ENCODE measurements at places on chromosomes 12 and 14.

- DNase-seq, result no peak
Measured at GRCh38 chr12:116455540-116456329, 103.4 kb upstream of the MAP1LC3B2 start.

DNA sequence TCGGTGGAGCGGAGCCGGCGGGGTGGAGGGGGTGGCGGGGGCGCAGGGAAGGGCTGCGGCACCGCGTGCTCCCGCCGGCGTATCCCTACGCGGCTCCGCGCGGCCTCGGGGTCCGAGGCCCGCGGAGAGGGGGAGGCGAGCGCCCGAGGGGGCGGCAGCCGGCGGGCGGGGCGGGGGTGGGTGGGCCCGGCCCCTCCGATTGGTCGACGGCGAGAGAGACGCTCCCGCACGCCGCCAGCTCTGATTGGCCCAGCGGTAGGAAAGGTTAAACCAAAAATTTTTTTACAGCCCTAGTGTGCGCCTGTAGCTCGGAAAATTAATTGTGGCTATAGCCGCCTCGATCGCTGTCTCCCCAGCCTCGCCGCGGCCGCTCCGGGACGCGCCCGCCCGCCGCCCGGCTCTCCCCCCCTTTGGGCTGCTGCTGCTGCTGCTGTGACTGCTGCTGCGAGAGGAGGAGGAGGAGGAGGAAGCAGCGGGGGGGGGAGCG lies at the start of gene FOXG1:
TSS of gene FOXG1 (plus strand) at position 319 of the 487 bp plus-strand sequence. CDS start 493 bp downstream, outside the sequence.
- no peak for DNase-seq

GRCh38 chr12:29762637-29763300 lies 21.0 kb downstream of the TMTC1 start:
- DNase-seq, result no peak

- DNase-seq, result no peak
Measured at GRCh38 chr14:64792231-64792630, 87.5 kb downstream of the SPTB start.

DNA sequence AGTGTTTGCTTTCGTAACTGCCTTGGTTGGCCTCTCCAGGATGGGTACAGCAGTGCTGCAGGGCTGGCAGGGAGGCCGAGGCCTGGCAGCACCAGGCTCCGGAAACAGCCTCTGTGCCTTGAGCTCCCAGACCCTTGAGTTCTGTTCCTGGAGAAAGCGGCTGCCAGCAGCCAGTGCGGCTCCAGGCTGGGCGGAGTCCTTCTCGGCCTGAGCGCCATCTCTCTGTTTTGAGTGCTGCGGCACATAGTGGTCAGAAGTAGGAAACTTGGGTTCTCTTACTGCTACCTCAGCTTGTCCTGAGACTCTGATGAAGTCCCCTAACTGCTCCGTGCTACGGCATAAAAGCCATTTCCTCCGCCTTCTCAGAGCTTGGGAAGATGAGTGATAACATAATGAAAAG lies 65.9 kb downstream of the KCNA1 start:
- no peak for DNase-seq

GRCh38 chr12:5328669-5329517 lies 103.0 kb upstream of the NTF3 start:
- DNase-seq, result no peak

- DNase-seq, result no peak
Measured at GRCh38 chr14:79256380-79256779, 954.9 kb downstream of the DIO2 start.

DNA sequence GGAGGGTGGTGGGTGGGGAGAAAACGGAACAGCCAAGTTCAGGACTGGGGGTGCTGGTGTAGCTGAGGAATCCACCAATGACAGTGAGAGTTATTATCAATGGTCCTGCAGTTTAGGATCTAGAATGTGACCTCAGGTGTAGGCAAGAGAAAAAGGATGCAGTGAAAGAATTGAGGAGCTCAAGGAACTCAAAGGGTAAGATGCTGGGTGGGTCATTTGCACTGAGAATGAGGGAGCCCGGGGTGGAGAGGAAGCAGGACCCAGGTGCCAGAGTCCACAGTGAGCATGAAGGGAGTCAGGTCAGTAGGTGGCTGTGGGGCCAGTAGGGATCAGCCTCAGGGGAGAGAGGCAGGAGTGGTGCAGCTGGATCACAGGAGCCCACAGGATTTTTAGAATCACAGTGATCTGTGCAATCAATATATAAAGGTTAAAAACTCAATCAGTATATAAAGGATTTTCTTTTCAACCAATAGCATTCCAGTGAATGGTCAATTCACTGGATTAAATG lies 3.2 kb upstream of the KRT7 start:
- DNase-seq, result no peak

DNA sequence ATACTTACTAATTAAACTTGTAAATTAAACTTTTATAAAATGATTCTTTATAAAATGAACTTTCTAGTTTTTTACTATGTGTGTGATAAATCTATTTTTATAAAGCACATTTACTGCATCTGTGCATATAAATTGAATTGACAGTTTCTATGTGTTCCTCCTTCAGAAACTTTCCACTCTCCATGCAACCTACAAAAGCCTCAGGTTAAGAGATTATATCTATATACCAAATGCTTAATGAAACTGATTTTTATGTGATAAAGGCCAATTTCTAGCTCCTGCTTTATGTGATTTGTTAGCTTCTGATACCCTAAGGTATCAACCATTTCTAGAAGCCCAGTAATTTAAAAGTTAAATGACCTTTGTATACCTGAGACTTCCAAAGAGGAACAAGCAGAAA lies 174.0 kb downstream of the SRGAP1 start:
- DNase-seq, result no peak

- DNase-seq, result no peak
Measured at GRCh38 chr14:39768589-39768988, 336.4 kb upstream of the FBXO33 start.

- no peak for DNase-seq
Measured at GRCh38 chr14:101133068-101133467, 229.5 kb upstream of the RTL1 start.

DNA sequence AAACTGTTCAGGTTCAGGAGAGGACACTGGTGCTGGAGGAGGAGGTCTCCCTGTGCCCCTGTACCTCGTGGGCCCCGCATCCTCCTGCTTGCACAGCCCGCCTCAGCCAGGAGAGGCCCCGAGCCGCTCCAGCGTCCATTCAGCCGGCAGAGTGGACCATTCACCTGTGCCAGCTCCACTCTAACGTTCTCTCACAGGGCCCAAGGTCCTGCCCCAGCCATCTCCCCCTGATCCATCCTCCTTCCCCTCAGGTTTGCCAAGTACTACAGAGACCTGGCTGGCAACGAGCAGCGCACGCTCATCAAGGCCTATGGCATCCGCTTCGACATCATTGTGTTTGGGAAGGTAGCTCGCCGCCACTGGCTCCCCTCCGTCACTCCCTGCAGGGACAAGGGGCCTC lies 22.2 kb downstream of the P2RX4 start:
- no peak for DNase-seq

GRCh38 chr12:26870491-26871419 lies 37.8 kb upstream of the ITPR2 start:
- DNase-seq, result no peak

GRCh38 chr12:121009741-121010140 lies 6.5 kb downstream of the C12orf43 start:
- no peak for DNase-seq

GRCh38 chr14:23186913-23187654 lies 3.6 kb upstream of the SLC7A8 start:
- DNase-seq, result no peak

GRCh38 chr12:25436206-25437030 lies 116.7 kb downstream of the LMNTD1 start:
- DNase-seq, result no peak

DNA sequence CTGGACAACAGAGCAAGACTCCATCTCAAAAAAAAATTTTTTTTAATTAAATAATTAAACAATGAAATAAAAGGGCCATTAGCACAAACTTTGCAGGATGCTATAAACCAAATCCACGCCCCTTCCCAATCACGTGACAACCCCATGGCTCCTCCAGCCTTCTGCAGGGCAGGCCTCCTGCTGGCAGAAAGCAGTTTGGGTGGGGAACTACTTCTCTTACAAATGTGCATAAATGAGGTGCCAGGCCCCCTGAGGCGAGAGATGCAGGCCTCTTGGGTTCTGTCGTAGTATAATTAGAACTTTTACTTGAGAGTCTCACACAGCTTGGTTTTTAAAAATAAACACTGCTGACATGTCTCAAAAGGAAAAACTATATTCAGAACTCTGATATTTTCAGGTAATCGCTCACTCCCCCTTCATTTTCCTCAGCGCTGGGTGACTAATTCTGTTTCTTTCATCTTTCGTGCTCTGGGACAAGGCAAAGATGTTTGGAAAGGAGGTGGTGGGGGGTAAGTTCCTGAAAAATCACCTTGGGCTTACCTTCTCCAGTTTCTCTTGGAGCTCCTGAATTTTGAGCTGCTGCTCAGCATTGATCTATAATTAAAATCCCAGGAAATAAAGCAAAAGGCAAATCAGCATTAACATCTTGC lies 101.7 kb downstream of the CIT start:
- DNase-seq, result no peak

DNA sequence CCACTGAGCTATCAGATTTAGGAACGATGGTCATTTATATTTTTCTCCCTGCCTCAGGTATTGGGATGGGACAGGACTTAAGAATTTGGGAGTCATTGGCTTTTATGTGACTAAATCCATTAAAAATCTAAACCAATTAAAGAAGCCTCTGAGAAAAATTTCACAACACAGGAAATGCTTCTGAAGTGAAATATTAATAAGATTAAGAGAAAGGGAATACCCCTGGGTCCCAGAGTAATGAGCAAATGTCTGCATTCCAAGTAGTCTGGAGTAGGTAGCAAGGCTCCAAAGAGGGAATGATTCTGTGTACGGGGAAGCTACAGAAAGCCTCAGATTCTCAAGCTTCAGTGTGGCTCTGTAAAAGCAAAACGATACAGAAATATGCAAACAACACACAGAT lies 707 bp upstream of the MED6 start:
- DNase-seq, result no peak

DNA sequence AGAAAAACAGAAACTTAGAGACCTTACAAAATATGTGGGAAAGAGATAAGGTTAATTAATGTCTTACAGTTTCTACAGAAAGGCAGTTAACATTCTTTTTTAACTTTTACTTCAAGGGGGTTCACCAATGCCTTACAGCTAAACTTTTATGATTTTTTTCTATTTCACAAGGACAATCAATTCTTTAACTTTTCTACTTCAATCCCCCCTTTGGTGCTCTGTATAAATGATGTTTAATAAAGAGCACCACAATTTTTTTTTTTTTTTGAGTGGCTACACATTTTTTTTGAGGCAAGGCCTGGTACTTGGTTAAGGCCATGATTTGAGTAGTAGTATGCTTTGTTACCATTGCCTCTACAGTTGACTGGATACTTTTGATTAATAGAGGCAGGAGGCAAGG lies 279.6 kb downstream of the PRKD1 start:
- DNase-seq, result no peak

DNA sequence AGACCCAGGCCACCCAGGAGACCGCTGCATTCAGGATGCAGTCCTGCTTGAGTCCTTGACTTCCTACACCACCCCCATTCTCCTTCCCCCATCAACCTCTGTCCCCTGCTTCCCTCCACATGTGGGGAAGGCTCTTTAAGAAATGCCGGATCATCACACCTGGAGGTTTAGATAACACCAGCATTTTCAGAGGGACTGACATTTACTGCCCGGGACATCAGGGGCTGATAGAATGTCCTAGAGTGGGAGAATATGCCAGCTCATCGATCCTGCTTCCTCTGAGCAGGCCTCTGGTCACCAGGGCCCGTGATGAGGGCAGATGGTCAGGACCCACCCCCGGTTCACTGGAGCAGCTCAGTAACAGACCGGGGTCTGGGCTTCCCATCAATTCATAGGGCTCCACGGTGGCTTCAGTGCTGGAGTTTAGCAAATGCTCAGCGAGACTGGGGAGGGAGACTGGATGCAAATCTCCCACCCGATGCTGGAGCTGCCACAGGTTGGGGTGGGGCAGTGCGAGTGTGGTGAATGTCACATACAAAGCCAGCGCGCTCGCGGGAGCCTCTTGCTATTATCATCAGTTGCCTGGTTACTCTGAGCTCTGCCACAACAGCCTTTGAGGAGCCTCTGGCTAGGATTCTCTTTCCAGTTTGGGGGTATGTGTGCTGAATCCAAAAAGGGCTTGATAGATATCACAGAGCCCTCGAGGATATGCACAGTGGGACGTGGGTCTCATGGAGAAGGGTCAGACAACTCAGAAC lies 111.6 kb downstream of the RBM19 start:
- no peak for DNase-seq

DNA sequence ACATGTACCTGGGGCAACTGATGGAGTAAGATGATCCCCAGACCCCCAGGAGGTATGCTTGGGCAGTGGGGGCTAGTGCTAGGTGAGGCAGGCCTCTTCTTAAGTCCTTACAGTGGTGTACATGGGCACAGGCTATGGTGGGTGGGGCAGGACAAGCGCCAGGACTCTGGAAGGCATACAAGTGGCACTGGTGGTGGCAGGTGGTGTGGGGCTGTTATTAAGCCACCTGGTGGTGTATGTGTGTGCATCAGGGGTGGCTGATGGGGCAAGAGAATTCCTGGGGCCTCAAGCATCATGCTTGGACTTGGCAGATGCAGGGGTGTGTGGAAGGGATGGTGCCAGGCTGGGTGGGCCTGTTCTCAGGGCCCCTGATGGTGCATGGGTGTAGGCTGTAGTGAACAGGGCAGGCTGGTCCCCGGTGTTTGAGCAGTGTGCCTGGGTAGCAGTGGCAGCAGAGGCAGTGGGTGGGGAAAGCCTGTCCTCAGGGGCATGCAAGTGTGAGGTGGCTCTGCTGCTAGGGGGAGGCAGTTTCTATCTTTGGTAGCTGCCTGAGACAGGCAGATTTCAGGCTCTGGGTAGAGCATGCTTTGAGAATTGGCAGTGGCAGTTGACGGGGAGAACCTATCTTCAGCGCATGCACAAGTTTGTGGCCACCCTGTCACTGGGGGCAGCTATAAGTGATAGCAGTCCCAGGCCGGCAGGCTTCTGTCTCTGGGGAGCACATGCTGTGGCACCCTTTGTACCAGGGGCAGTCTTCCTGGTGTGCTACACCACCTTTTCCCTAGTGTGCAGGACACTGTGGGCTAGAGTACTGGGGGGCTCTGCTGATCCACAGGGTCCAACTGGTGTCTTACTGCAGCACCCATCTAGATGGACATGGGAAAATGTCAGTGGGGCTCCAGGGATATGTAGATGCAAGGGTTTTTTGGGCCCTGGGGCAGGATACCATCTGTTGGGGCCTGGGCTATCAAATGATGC lies 52.6 kb upstream of the ABCD2 start:
- DNase-seq, result no peak

DNA sequence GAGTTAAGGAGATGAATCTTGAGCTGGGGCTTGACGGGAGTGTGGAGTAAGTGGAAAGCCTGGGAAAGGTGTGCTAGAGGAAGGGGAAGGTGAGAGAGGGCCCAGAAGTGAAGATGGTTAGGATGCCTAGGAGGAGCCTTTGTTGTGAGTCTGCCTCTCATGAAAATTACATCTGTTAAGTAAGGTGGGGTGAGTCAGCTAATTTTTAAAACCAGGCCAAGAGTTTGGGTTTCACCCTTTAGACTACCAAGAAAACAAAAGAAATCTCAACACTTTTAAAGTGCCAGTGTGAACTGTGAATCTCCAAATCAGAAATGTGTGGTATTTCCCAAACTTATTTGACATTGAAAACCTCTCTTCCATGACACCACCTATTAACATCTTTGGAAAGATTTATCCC lies 185.2 kb downstream of the CRADD start:
- no peak for DNase-seq
